Frontal cortex (tissue), 4 donors: ENCODE measurements at places on chromosomes 1 and 21. TPM values are rescaled to one million over a fixed set of nuclear protein-coding genes. Genes with fewer than 3 reads are reported as not detected.

Gene IVL
- not detected for total RNA-seq

Gene ATP5PO
- 183 TPM for total RNA-seq

Gene CDA
- total RNA-seq: not detected

Gene CD160
- not detected for total RNA-seq

Gene LCE2B
- not detected for total RNA-seq

Gene CD5L
- under 0.01 TPM for total RNA-seq

Gene PIK3R3
- total RNA-seq: 33.4 TPM

Gene GIPC2
- 0.41 TPM for total RNA-seq

Gene BARHL2
- under 0.01 TPM for total RNA-seq

Gene CNKSR1
- 3.3 TPM for total RNA-seq

Gene FAM78B
- total RNA-seq: 4.1 TPM

Gene SLC6A17
- total RNA-seq: 16.7 TPM

Gene PODN
- total RNA-seq: 0.82 TPM

Gene GNAT2
- not detected for total RNA-seq

Gene ST6GALNAC5
- total RNA-seq: 60.7 TPM

Gene ARHGAP29
- 12.2 TPM for total RNA-seq

Gene YRDC
- 16.3 TPM for total RNA-seq

Gene CYB5RL
- 4.5 TPM for total RNA-seq

Gene KIAA1614
- 5.7 TPM for total RNA-seq

Gene E2F2
- total RNA-seq: 1.2 TPM

Gene FCN3
- not detected for total RNA-seq

Gene SPRR1B
- total RNA-seq: not detected

Gene HEYL
- total RNA-seq: 0.41 TPM

Gene CASQ1
- total RNA-seq: 4.9 TPM

Gene GLRX2
- total RNA-seq: 15.1 TPM

Gene MATN1
- total RNA-seq: 0.41 TPM

Gene OLFML3
- 17.5 TPM for total RNA-seq

Gene DDX20
- 26.1 TPM for total RNA-seq

Gene TFF3
- total RNA-seq: not detected

Gene LRRC47
- 38.7 TPM for total RNA-seq

Gene DNAJB4
- total RNA-seq: 30.6 TPM

Gene OR2L13
- 1.6 TPM for total RNA-seq

Gene KRTAP24-1
- total RNA-seq: not detected

Gene SMG7
- 19.2 TPM for total RNA-seq

Gene NBPF11
- total RNA-seq: 11.8 TPM

Gene HFM1
- 69.3 TPM for total RNA-seq

Gene AGT
- total RNA-seq: 4.1 TPM

Gene SLC30A1
- total RNA-seq: 19.2 TPM

Gene LCE1C
- total RNA-seq: not detected

Gene S100A5
- total RNA-seq: not detected

Gene DENND2C
- 2.0 TPM for total RNA-seq

Gene KCNA2
- 3.7 TPM for total RNA-seq

Gene WLS
- total RNA-seq: 28.1 TPM

Gene GSTM1
- 4.1 TPM for total RNA-seq

Gene ITLN1
- total RNA-seq: not detected

Gene KCNK2
- 78.7 TPM for total RNA-seq

Gene LHX8
- total RNA-seq: 2.4 TPM

Gene SHE
- total RNA-seq: 2.0 TPM

Gene TMEM269
- total RNA-seq: 0.41 TPM

Gene ATP1A2
- 45.7 TPM for total RNA-seq

Gene CGN
- total RNA-seq: 2.0 TPM

Gene EPHA8
- 2.0 TPM for total RNA-seq

Gene FOXD3
- total RNA-seq: not detected
